ENCODE measurements at places on chromosomes 6 and 20. TPM values are rescaled to one million over a fixed set of nuclear protein-coding genes. Genes with fewer than 3 reads are reported as not detected.

RGS17 gene
- total RNA-seq: 13.8 TPM

PAQR8 gene
- total RNA-seq: 3.7 TPM

RNF182 gene
- total RNA-seq: 3.9 TPM

HCK gene
- total RNA-seq: not detected

PSORS1C2 gene
- not detected for total RNA-seq

RTF2 gene
- 92.3 TPM for total RNA-seq

PLG gene
- not detected for total RNA-seq

IYD gene
- total RNA-seq: not detected

FAM184A gene
- total RNA-seq: under 0.01 TPM

Measured in myometrial cell (primary cell).